ENCODE measurements at places on chromosomes 6 and 20.

DNA sequence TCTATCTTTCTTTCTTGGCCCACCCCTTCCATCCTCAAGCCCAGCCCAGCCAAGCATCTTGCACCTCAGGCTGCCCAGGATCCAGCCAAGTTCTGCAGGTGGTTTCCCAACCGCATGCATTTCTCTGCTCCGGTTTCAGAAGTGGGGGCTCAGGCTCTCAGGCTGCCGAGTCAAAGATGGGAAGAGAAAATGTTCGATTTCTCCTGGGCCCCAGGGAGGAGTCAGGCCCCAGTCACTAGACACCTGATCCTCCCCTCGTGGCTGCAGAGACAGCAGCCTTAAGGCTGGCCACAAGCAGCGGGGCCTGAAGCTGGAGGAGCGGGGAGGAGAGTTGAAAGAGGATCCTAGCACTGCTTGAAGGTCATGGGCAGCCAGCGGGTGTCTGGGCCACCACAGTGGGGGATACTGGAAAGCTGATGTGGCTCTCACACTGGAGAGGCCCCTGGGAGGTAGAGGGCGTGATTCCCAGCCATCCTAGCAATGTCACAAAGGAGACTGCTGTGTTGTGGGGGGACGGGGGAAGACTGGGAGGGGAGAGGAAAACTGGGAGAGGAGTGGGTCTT, 42.2 kb upstream of the ZFAND3 start:
- no peak for DNase-seq

DNA sequence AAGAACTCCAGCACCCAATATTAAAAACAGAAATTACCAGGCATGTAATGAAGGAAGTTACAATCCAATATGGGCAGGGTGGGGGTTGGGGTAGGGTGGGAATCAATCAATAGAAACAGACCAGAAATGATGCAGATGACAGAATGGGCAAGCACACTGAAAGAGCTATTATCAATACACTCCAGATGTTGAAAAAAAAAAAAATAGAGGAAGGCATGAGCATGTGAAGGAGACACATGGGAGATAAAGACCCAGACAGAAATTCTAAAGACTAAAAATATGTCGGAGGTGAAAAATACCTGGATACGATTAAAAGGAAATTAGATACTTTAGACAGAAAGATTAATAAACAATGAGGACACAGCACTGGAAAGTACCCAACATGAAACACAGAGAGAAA, 19.1 kb upstream of the ZC3H12D start:
- DNase-seq, result no peak

- no peak for DNase-seq
Observed at GRCh38 chr6:107144014-107144413, 28.7 kb upstream of the BEND3 start.

DNA sequence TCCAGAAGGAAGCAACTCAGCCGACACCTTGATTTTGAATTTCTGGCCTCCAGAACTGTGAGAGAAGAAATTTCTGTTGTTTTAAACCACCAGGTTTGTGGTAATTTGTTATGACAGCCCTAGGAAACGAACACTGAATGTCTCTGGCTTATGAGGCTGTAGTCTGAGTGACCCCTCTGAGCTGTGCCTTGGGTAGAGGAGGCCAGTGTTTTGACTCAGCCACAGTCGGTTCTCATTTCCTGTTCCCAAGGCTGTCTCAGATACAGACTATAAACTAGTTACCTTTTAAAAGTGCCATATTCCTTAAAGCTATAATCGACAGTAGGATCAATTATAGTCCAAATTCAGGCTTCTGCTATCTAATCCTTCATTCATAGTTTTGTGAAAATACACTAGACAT, 391.2 kb upstream of the MAP3K7 start:
- no peak for DNase-seq

DNA sequence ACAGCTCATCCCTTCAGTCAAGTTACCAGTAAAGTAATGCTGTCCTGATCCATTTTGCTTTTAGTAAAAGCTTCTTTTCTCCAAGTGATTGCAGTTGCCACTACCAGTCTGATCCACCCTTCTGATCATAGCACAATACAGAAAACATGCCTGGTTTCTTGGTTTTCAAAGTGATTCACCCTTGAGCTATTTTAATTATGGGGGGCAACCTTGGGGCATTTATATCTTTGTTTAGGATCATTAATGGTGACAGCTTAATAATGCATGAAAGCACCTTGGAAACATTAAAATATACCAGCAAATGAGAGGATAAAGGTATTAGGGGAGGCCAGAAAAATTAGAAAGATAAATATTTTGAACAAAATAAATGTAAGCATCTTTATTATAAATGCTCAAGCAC, 38.4 kb downstream of the LRRC1 start:
- DNase-seq, result no peak

Data from NCI-H526 treated with DMSO at 0.1 percent for 48 hours (cell line).